ENCODE measurements at places on chromosomes 1 and 21. TPM values are rescaled to one million over a fixed set of nuclear protein-coding genes. Genes with fewer than 3 reads are reported as not detected.

GRCh38 chr1:169414952-169415351 is 12.3 kb downstream of the CCDC181 start:
- DNase-seq, result no peak

CFHR2 gene
- total RNA-seq, result not detected

DNA sequence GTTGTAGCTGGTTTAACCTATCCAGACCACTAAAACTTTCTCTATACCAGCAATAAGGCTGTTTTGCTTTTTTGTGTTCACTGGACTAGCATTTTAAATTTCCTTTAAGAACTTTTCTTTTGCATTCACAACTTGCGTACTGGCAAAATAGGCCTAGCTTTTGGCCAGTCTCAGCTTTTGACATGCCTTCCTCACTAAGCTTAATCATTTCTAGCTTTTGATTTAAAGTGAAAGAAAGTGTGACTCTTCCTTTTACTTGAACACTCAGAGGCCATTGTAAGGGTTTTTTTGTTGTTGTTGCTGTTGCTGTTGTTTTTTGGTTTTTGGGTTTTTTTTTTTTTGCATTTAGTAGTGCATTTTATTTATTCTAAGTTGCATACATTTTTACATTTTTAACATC is 15.2 kb downstream of the RPAP2 start:
- no peak for DNase-seq

IFNGR2 gene
- 9.9 TPM for total RNA-seq

HSPG2 gene
- total RNA-seq, result 37.3 TPM

GRCh38 chr21:44722731-44723130 is 11.4 kb upstream of the TSPEAR start:
- no peak for DNase-seq

DNA sequence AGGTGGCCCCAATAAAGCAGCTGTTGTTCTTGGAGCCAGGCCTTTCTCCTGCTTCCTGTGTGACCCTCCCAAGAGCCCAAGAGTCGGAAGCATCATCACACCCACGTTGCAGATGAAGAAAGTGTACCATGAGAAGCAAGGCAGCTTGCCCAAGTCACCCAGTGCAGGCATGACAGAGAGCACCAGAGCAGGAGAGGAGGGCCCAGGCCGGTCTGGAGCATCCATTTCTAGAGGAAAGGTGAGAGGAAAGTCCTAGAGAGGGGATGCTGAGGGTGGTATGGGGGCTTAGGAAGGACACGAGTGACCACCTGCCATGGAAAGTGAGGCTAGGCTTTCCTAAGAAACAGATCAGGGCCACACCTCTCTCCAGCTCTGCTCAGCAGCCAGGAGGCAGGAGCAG is 47.0 kb downstream of the C1orf198 start:
- no peak for DNase-seq

- DNase-seq, result no peak
Observed at GRCh38 chr1:162319493-162320175, 57.0 kb downstream of the SPATA46 start.

LINGO4 gene
- 0.72 TPM for total RNA-seq

DNA sequence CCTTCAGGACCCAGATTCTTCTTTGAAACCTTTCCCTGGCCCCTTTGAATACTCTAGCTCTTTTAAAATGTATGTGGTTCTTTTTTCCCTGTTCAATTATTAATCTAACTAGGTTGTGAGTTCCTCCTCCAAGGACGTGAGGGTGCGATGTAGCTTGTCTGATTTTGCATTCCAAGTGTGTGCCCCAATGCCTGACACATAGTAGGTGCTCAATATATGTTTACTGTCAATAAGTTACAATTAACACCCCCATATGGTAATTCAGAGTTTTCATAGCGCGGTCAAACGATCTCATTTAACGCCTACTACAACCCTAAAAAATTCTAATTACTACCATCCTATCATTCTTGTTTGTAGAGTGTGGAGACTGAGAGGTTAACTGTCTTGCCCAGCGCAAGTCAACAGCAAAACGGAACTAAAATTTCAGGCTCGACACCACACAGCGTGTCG is 482 bp upstream of the MTR start:
- DNase-seq, result no peak

GRCh38 chr1:222792744-222793143 is 22.1 kb upstream of the DISP1 start:
- DNase-seq, result no peak

NHLH1 gene
- 0.46 TPM for total RNA-seq

Data from activated naive CD4-positive, alpha-beta T cell treated with anti-CD3 and anti-CD28 coated beads, Interleukin-2, amount 50 U/mL, for 72 hours (primary cell).